Muscle of leg (tissue), 16 donors: ENCODE measurements at places on chromosomes 5 and 9. TPM values are rescaled to one million over a fixed set of nuclear protein-coding genes. Genes with fewer than 3 reads are reported as not detected.

DNA sequence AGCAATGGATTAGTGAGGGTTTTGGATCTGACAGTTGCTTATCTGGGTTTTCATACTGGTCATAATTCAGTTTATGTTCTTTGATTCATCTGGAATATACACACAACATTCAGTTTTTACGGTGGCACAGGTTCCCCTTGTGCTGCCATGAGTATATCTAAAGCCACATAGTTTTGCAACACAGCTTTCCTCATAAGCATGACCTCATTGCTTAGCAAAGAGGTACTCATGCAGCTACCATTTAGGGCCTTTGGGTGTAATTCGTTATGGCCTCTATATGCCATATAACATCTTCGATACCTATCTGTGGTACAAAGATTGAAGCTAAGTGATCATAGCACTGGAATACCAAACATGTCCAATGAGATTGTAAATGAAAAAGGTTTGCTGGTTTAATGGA lies 2.9 kb upstream of the RBM22 start:
- DNase-seq, result no peak

GRCh38 chr5:44183753-44184152 lies 205.5 kb downstream of the FGF10 start:
- DNase-seq, result no peak

DNA sequence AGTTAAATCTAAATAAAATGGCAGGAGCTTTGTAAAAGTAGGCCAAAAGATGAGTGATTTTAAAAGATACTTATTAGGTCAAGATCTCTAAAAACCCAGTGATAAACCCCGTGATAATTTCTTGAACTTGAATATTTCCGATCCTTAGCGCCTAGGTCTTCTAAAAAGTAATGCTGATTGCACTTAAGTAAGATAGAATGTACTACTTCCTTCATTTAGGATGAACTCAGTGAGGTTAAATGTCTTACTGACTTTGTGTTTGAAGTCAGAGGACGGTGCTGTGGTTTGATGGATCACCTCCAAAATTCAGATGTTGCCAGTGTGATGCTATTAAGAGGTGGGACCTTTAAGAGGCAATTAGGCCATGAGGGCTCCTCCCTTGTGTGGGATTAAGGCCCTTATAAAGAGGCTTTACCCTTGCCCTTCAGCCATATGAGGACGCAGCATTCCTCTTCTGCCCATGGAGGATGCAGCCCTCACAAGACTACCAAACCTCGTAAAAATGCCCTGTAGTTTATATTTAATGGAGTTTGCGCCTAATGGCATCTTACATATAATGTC lies 130.1 kb downstream of the TRIO start:
- DNase-seq, result no peak

GRCh38 chr5:179115307-179115706 lies 55.1 kb downstream of the ZNF354C start:
- no peak for DNase-seq

GRCh38 chr9:97310023-97310422 lies 2.6 kb downstream of the CCDC180 start:
- no peak for DNase-seq

GRCh38 chr5:867300-867870 lies 16.6 kb upstream of the ZDHHC11 start:
- no peak for DNase-seq

The NR5A1 gene
- not detected for polyA plus RNA-seq

The MATR3 gene
- 290 TPM for polyA plus RNA-seq
